ENCODE measurements at places on chromosomes 7 and 10.

GRCh38 chr10:52965509-52965908 is 192.9 kb upstream of the MBL2 start:
- no peak for DNase-seq

GRCh38 chr7:66105263-66105748 is 9.3 kb upstream of the CRCP start:
- no peak for DNase-seq

GRCh38 chr10:116692225-116692624 is 50.1 kb downstream of the HSPA12A start:
- no peak for DNase-seq

- no peak for DNase-seq
Measured at GRCh38 chr7:93429563-93429962, 145.0 kb downstream of the CALCR start.

DNA sequence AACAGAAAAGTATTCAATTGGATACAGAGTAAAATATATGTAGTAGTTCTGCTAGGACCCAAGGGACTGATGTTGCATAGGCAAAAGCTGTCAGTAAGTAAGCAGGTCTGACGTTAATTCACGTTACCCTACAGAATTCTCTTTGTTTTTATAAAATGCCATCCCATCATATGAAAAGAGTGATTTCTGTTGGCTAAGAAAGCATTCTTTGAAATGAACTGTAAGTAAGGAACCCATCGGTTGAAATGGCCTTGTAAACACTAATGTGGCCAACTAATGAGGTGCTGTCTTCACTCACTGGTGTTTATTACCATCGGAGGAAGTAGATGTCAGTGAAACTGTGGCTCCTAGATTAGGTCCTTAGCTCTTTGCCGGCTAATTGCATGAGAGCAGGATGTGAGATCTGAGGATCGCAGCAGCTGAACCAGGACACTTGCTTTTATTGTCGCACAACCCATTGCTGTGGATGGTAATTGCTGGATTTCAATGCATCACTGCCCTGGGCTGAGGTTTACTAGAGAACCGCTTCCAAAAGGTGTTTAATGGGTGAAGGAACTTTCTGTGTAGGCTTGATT is 49.5 kb downstream of the UBE3C start:
- no peak for DNase-seq

GRCh38 chr7:56609852-56610355 is 493.7 kb upstream of the NUPR2 start:
- DNase-seq: no peak

DNA sequence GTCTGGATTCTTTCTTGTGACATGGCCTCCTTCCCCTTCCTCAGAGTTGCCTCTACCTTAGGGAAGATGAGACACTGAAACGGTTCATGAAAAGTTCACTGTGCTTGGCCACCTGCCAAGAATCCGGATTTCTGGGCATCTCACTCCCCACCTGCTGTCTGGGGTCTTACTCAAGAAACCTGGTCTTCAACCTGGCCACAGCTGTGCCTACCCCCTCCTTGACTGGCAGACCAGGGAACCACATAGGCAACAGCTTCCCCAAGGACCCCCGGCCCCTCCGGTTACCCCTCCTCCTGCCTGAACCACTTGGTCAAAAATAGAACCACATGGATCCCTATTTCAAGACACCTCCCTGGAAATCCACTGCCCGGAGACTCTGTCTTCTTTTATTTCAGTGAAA is 58.7 kb upstream of the NANOS1 start:
- no peak for DNase-seq

GRCh38 chr7:38318803-38319416 is 45.5 kb upstream of the TARP start:
- DNase-seq: no peak

GRCh38 chr7:43135129-43135528 is 22.7 kb downstream of the HECW1 start:
- no peak for DNase-seq

- no peak for DNase-seq
Measured at GRCh38 chr10:29437871-29438270, 149.0 kb downstream of the LYZL1 start.

GRCh38 chr7:18352339-18353255 is 143.0 kb upstream of the HDAC9 start:
- no peak for DNase-seq

DNA sequence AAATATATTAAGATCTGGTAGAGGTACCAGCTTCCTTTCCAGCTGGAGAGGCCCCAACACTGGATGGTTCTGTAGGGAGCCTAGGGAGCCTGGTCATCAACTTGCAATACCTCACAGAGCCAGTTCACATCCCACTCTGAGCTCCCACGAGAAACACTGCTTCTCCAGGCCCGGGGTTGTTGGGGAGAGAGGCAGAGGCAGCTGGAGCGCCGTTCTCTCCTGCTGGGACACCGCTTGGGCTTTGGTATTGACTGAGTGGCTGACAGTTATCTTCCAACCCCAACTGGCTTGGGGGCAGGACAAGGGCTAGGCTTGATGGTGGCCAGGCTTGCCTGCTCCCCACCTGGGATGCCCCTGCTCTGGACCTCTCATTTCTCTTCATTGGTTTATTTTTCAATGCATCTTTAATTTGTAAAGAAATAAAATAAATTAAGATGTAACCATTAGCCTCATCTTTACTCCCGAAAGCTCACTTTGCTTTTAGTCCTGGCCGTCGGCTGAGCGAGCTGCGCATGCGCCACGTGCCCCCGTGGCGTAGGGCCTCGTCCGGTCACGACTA is 10.0 kb upstream of the CHCHD1 start:
- DNase-seq: no peak

DNA sequence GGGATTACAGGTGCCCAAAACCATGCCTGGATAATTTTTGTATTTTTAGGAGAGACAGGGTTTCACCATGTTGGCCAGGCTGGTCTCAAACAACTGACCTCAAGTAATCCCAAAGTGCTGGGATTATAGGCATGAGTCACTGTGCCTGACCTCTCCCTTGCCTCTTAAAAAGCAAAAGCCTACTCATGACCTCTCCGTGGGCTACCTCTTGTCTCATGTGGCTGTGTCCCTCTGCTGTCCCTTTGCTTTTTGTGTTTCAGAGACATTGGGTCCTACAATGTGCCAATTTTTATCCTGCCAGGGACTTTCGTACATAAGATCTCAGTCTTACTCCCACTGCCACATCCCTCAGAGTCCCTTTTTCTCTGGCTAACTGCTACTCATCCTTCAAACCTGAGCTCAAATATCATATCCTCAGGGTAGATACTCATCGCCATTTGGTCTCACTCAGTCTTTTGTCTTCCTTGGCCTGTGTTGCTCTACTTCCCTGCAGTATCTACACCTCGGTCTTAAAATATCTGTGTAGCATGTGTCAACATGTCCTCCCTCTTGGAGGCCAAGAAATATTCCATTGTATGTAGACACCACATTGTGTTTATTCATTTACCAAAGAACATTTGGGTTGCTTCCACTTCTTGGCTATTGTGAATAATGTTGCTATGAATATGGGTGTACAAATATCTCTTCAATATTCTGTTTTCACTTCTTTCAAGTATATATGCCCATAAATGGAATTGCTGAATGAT is 465.0 kb upstream of the KLF6 start:
- no peak for DNase-seq

- no peak for DNase-seq
Measured at GRCh38 chr7:79454361-79454960, 994 bp upstream of the MAGI2 start.

DNA sequence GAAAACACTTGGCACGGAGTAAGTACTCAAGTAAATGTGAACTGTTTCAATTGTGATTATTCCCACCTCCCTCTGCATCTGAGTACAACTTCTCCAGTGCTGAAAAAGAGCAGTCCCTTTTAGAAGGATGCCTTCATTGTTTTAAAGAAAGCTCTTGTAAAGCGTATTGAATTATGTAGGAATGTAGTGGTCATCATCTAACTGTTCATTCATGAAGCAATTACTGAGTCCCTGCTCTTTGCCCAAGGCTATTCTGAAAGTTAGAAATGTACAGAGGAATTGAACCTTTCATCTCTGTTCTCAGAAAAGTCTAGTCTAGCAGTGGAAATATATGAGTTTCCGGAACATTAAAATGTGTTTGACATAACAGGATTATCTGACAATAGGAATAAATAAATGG is 127.8 kb downstream of the CACNB2 start:
- no peak for DNase-seq

GRCh38 chr10:62811159-62811875 is 4.8 kb downstream of the EGR2 start:
- DNase-seq: peak; percentile 61

- no peak for DNase-seq
Measured at GRCh38 chr7:34991938-34992840, 45.1 kb downstream of the DPY19L1 start.

Data from activated T-cell treated with anti-CD3 and anti-CD28 coated beads, Interleukin-2, amount 50 U/mL, for 1 hour (primary cell).